ENCODE measurements at places on chromosomes 1 and 21.
A peak's percentile ranks its signal among the peaks of the same experiment; 100 is the strongest.

DNA sequence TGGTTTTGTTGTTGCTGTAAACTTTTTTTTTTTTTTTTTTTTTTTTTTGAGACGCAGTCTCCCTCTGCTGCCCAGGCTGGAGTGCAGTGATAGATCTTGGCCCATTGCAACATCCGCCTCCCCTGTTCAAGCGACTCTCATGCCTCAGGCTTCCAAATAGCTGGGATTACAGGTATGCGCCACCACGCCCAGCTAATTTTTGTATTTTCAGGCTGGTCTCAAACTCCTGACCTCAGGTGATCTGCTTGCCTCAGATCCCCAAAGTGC, 78.9 kb upstream of the SLC45A1 start:
- no peak for DNase-seq

- DNase-seq, result no peak
These were observed 52.9 kb downstream of the MATN1 start for GRCh38 chr1:30670240-30671060.

- no peak for DNase-seq
These were observed 25.9 kb upstream of the CD84 start for GRCh38 chr1:160605205-160605604.

DNA sequence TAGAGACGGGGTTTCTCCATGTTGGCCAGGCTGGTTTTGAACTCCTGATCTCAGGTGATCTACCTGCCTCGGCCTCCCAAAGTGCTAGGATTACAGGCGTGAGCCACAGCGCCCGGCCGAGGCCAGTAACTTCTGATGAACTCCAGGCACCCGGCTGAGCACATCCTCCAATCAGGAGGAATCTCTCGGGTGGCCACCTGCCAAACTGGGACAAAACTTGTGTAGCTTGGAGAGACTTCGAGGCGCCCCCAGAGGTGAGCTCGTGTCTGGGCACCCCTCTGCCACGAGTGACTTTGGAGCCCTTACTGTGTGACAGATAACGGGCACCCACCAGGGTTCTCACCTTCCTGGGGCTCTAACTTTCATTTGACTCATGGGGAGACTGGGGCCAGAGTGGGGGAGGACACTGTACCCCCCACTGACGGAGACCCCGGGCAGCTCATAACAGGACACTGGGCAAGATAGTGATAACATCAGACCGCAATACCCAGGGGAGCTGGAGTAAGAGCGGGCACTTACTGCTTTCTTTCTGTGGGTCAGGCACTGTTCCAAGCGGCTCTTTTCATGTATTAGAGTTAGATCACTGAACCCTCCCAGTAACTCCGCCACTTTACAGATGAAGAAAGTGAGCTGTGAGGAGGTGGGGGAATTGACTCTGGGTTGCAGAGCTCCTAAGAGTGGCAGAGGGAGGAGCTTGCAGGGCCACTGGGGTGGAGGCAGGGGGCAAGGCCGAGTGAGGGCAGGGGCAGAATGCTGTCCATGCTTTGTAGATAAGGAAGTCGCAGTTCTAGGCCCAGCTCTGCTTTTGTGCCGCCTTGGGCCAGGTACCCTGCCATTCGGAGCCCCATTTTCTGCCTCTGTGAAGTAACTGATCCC, 1.9 kb upstream of the PADI2 start:
- no peak for DNase-seq

- no peak for DNase-seq
These were observed 59.3 kb downstream of the WDR4 start for GRCh38 chr21:42819861-42820615.

DNA sequence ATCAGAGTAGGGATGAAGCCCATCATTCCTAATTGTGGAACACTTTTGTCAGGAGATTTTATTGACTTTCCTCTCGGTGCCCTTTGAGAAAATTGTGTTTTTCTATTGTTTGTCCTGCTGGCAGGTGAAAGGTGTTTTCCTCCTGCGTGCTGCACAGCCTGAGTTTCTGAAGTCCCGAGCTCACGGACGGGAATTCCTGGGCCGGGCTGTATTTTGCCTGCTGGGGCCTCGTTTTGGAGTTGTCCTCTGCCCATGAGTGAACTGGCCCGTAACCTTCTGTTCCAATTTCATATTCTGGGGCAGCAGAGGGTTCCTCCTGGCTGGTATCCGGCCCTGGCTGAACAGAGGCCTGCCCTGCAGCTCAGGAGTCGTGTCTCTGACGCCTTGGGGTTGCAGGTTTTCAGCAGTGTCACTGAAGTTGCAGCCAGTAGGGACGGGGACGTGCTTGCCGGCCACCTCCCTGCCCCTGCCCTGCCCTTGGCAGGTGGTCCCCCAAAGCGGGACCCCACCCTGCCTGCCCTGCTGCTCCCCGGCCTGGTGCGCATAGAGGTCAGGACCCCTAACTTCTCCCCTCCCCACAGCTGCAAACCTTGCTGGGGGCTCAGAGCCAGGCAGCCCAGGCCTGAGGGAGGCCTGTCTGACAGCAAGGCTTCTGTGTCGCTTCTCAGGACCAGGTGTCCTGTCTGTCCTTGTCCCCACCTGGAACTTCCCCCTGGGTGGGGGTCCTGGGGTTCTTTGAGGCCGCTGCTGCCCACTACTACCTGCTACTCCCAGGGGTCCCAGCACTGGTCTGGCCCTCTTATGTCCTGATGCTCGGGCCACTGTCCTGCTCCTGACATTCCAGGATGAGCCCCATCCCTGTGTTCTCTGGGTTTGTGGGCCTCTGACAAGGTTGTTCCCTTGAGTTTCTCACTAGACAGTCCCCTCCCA, 49.0 kb downstream of the SLX9 start:
- no peak for DNase-seq

GRCh38 chr1:67766141-67766978, 66.9 kb downstream of the GNG12 start:
- DNase-seq, result no peak

GRCh38 chr1:70034403-70034802, 171.0 kb downstream of the LRRC40 start:
- no peak for DNase-seq

- no peak for DNase-seq
These were observed 16.4 kb downstream of the CADM3 start for GRCh38 chr1:159187647-159188374.

DNA sequence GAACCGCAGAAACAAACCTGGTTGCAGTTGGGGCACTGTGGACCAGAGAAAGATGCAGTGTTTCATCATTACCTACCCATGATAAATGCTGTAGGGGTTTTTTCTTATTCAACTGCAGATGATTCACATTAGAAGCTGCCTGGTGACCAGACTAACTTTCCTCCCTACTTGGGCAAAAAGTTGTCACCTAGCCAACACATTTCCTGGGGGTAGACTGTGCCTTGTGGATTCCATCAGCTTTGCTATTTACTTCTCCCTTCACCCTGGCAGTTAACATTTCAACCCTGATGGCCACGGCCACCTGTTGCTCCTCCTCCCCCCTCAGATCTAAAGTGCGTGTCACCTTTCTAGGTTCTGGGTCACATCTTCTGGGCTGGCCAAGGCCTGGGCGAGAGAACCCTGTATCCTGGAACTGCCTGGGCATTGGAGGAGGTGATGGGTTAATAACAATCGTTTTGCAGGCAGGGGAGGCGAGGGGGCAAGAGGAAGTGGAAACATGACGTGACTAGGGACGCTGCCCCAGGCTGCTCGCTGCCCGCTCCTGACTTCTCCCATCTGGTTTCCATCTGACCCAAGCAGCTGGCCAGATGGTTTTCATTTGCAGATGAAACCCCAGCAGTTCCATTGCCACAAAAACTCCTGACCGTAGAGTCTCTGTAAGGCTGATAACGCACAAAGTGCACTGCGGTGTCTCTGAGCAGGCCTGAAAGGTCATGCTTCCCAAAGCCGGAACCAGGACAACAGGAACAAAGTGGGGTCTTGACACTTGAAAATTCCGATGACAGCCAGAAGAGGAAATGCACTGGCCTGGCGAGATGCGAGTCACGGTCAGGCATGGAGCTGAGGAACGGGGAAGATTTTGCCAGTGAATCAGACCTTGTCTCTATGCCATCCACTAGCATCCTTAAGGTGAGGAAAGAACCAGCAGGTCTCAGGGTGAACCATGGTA, 36.6 kb downstream of the CAPZB start:
- DNase-seq, result no peak

- peak; percentile 10 for DNase-seq
These were observed at the start of gene NCMAP for GRCh38 chr1:24555591-24556413. NCMAP (plus strand) TSS chr1:24556087; CDS start chr1:24595431, 39,344 bp downstream.

GRCh38 chr1:59229138-59229537, 67.8 kb upstream of the FGGY start:
- no peak for DNase-seq

GRCh38 chr1:243927381-243927780, 77.3 kb upstream of the AKT3 start:
- DNase-seq, result no peak

GRCh38 chr1:36438715-36439114, 11.5 kb downstream of the OSCP1 start:
- DNase-seq, result no peak

DNA sequence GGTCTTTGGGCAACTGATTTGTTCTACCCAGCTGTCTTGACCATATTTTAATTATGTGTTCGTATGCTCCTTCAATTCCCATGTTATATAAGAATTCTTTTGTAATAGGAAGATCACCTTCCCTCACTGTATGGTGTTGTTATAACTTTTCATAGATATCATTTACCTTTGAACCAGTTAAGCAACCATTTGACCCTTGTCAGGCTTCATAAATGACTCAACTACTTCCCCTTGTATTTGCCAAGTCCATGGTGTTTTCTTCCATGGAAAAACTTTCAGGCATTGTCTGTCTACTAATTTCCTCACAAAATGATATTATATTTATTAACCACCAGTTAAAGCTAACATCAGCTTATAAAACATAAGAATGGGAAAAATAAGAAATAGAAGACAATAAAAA, 5.1 kb downstream of the BPNT1 start:
- DNase-seq, result no peak

DNA sequence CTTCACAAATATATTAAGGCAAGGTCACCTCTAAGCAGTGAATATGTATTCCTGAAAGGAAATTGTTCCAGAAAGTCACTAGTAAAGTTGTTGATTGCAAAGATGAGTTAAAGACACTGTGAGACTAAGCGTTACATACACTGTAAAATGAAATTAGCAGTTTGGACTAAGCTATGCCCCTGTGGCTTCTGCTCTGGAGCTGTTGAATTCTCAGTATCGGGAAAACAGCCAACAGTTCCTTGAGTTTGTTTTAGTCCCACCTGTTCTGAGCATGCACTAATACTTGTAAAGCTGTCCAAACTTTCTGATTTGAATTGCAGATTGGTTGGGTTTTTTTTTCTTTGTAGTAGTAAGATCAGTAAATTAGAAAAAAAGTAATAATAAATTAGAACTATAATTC, 21.0 kb downstream of the ANGPTL1 start:
- no peak for DNase-seq

DNA sequence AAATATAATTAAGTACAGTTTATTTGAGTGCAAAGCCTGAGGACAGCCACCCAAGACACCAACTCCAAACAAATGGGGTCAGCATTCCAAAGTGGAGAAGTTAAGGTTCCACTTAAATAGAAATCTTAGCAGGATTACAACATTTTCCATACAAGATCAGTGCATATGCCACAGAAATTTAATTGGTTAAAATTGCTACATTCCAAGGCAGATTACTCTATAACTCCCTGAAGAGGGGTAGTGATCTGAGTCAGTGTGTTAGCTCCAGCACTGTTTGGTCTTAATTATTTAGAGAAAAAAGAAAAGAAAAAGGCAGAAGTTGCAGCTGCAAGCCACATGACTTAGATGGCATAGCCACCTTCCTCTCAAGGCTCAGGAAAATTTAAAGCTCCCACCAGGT, 297.5 kb downstream of the HHIPL2 start:
- no peak for DNase-seq

DNA sequence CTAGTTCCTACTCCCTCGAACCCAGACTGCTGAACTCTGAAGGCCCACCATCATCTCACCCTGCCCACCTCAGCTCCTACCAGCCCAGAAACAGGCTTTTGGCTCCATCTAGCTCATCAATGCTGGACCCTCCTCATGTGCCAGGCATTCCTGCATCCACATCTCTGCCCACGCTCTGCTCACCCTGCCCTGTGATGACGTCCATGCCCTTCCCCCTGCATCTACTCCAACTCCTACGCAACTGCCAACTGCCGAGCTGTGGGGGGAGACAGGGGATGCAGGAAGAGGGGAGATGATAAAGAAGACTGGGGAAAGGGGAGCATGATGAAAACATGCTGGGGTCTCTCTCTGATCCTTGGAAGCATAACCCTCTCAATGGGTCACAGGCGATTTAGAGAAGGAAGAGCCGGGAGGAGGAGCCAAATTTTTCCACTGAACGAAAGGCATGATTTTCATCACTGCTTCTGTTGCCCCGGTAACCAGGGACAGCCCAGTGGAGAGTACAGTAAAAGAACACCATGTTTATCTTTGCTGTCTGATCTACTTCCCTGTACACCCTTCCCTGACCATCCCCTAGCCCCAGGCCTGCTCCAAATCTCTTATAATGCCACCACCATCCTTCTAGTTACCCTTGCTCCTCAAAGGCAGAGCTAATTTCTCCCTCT, 44.3 kb downstream of the CD34 start:
- DNase-seq, result no peak

DNA sequence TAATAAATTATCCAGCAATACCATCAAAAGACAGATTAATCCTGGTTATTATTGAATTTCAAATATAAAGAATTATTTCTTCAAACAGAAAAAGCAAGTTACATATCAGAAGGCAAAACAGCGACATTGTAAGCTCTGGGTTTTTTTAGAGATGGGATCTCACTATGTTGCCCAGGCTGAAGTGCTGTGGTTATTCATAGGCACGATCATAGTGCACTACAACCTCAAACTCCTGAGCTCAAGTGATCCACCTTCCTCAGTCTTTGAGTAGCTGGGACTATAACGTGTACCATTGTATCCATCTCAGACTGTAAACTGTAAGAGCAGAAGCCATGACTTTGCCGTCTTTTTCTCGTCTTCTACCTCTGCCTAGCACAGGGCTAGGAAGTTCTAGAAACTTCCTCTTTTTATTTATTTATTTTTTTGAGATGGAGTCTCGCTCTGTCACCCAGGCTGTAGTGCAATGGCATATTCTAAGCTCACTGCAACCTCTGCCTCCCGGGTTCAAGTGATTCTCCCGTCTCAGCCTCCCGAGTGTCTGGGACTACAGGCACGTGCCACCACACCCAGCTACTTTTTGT, 20.0 kb upstream of the GPX7 start:
- DNase-seq, result no peak

DNA sequence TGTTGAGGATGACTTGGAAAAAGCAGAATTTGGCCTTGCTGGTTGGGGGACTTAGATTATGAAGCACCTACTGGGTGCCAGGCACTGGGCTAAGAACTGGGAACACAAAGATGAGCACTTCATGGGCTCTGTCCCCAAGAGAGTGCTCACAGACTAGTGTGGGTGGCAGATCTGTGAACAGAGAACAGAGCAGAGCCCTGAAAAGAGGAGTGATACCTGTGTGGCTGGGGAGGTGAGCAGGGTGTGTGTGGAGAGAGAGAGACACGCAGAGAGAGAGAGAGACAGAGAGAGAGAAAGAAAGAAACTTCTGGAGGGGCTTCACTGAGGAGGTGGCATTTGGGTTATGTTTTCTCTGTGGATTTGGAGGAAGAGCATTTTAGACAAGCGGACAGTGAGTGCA, 61.1 kb upstream of the PPP2R5A start:
- no peak for DNase-seq

Data from stimulated activated CD8-positive, alpha-beta memory T cell treated with anti-CD3 and anti-CD28 coated beads, Interleukin-2, amount 100 ng/mL, for 1 hour (primary cell).